ENCODE measurements at places on chromosomes 2 and 18.

DNA sequence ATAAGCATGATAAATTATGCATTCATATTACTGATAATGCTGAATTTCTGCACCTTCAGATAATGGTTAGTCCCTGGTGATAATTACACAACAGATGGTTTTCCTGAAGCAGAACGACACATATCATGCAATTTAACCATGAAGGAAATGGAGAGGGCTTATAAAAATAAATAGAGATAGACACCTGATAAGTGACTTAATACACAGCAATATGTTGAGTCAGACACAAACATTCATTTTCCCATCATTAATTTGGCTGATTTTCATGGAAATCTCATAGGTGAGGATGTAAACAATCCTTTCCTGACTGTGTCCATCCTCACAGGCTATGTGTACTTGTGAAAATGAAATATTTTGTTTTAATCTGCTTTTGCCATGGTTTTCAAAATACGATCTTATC lies 36.9 kb upstream of the DSEL start:
- DNase-seq = no peak

GRCh38 chr2:123696021-123696420 lies 329.1 kb upstream of the CNTNAP5 start:
- DNase-seq = no peak

DNA sequence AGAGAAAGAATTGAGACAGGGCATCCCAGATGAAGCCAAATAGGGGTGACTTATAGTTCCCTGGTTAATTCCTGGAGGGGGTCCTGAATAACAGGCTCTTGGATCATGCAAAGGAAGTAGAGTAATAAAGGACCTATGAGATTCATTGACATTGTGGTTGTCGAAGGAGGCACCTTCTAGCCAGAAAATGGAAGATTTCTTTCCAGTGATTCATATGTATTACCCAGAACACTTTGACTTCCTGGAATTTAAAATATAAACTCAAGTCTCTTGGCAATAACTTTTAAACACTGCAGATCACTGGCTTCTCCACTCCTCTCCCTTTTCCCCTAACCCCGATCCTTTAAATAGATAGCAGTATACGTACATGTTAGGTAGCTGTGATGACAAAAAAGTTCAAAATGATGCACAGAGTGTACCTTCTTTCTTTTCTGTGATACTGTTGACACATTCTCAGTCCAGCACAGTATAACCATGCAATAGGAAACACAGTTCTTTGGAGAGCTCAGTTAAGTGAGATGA lies 211.8 kb downstream of the LTBP1 start:
- DNase-seq = no peak

DNA sequence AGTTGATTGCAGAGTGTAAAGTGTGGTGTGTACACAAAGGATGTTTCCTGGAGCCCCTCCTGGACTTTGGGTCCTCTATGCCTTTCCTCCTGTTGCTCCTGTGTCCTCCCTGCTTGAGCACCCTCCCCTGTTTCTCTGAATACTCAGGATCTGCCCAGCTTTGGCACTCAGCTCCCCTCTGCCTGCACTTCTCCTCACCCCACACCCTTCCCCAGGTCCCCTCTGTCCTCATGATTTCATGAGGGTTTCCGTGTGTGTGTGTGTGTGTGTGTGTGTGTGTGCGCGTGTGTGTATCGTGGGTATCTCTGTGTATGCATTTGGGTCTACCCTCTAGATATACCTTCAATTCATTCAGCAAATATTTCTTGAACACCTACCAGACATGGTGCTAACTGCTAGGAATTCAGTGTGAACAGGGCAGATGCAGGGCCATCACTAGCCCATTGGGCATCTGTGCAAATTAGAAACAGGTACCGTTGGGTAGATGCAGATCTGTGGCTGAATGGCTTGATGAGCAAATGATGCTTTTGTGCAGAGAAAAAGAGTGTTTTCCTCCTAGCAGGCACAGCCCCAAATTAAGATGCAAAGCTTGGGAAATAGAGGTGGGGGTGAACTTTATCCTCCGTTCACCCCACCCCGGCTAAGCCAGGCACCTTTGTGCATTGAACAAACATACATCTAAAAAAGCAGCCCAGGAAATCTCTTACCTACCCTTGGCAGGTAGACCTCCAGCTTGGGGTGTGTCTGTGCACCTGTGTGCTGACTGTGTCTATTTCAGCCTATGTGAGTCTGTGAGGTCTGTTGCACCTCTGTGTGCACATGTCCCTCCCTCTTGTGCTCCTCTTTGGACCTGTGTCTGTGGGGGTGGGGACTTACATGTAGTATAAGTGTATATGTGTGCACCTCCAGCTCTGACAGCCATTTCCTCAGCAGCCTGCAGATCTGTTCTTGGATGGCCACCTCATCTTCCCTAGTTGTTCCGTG lies 60.0 kb upstream of the EPAS1 start:
- no peak for DNase-seq

Data from NAMALWA (cell line).